Forelimb muscle (tissue), 1 donor: ENCODE measurements at places on chromosomes 16 and 17. TPM values are rescaled to one million over a fixed set of nuclear protein-coding genes. Genes with fewer than 3 reads are reported as not detected.

Gene SLFN11
- 9.1 TPM for polyA plus RNA-seq

Gene RAB11FIP4
- polyA plus RNA-seq, result 0.46 TPM

GRCh38 chr17:44916781-44917241 is 1.5 kb upstream of the GFAP start:
- DNase-seq, result no peak

GRCh38 chr17:61485067-61485775 is 33.0 kb downstream of the TBX4 start:
- DNase-seq, result no peak

GRCh38 chr16:22648941-22649340 is 138.2 kb downstream of the NPIPB5 start:
- DNase-seq, result no peak

DNA sequence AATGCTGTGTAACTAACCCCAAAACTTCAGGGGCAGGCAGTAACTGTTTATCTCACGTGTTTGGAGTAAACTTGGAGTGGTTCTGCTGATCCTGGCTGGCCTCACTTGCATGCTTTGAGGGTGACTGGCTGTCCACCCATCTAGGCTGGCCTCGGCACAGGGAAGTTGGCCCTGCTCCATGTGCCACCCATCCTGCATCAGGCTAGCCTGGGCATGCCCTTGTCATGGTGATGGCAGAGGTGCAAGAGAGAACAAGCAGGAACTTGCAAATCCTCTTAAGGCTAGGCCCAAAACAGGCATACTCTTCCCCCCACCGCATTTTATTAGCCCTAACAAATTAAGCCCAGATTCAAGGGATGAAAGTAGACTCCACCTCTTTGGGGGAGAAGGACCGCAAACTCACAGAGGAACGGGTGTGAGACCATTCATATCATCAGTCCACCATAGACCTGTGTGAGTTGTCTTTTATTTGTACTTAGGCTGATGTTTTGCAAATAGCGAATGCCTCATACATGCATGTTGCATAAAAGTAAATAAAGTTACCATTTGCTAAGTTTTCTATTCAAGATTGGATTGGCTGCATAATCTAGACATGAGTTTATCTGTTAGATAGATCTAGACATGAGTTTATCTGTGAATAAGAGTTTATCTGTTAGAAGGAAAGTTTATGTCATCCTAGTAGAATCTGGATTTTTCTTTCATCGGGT is 221.0 kb downstream of the CCDC182 start:
- no peak for DNase-seq

DNA sequence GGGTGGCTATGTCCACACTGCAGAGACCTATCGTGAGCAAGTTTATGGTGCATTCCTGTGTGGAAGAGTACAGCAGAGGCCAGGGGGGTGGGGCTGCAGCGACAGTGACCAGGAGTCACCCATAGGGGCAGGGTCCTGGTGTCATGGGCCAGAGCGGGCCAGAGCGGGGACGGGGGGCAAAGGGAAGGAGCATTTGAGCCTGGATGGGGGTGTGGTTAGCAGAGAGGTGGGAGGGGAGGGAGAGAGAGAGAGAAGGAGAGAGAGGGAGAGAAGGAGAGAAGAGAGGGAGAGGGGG is 17.8 kb downstream of the JPH3 start:
- no peak for DNase-seq

GRCh38 chr16:81040131-81040530 is 4.5 kb downstream of the ATMIN start:
- DNase-seq, result no peak

DNA sequence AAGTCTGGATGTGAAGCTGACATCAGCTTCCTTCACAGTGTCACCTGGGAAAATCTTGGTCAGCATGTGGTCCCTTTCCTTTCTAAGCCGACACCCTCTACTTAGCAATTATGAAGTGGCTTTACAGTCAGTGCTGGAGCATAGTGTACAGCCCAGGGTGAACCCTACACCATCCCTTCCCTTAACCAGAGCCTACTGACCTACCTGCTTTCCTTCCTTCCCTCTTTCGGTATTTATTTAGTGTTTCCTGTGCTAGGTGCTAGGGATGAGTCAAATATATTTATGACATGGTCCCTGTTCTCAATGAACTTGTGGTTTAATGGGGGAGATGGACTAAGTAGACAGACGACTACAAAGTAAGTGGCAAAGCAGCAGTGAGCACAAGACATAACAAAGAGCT is 77.5 kb downstream of the CDK5R1 start:
- DNase-seq, result no peak
